ENCODE measurements at places on chromosomes 4 and X. TPM values are rescaled to one million over a fixed set of nuclear protein-coding genes. Genes with fewer than 3 reads are reported as not detected.

- DNase-seq: no peak
These were observed 43.6 kb downstream of the UGT2A3 start for GRCh38 chr4:68907788-68908700.

DNA sequence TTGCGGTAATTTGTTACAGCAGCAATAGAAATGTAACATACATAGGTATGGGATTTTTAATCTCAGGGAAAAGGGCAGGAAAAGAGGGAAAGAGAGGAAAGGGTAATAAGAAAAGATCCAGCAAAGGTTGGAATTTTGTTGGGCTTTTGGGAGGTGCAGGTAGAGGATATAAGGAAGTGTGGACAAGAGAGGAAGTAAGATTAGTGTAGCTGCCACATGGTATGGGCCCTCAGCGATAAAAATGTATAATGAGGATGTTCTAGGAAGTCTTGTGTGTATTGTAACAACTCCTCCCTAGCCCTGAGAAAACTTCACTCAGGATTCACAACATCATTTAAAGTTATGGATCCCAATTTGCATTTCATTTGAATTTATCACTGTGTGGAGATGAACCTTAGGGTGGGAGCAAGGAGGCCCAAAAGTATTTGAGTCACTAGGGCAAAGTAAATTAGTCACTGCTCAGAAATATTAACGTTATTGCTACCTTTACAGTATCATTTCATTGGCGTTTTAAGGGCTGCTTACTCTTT is 2.8 kb upstream of the IL21 start:
- no peak for DNase-seq

ANK2 gene
- total RNA-seq: 21.9 TPM

DNA sequence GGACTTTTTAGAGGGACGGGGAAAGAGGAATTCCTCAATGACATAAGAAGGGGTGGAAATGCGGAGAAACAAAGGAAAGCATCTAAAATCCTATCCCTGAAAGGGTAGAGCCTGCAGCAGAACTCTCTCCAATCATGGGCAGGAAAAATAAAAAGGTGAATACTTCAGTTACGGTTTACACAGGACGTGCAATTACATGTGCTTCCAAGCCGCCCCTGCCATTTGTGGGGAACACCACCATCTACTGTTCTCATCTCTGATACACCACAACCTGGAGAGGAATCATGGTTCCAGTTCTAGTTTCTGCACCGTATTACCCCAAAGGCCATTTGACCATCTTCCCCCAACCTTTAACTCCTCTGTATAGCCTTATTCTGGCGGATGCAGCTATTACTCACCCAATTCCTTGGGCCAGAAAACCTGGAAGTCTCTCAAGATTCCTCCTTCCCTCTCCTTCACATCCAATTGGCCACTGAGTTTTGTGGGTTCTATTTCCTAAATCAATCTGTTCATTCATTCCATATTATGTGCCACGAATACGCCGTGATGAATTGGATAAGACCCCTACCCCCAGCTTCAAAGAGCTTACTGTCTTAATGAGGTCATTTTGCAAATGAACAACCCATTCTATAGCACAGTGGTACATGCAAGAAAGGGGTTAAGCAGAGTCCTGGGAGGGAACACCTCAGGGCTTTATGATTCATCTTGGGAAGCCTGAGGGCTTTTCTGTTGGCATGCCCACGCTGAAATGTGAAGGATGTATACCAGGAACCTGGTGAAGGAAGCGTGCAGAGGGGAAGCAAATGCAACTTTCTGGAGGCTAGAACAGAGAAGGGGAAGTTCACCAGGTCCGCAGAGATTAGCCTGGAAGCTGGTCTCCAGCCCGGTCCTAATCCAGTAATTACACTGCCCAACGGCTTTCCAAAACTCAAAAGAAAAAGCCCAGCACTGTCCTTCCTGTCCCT is 1.4 kb upstream of the MSL3 start:
- no peak for DNase-seq

- no peak for DNase-seq
These were observed 84.2 kb downstream of the SORCS2 start for GRCh38 chr4:7276515-7276914.

- DNase-seq: no peak
These were observed 157.4 kb downstream of the STIM2 start for GRCh38 chr4:27018076-27018475.

PDGFRA gene
- 122 TPM for total RNA-seq

GRCh38 chr4:53520116-53520515 is 71.2 kb downstream of the LNX1 start:
- DNase-seq: no peak

FABP2 gene
- total RNA-seq: not detected

DNA sequence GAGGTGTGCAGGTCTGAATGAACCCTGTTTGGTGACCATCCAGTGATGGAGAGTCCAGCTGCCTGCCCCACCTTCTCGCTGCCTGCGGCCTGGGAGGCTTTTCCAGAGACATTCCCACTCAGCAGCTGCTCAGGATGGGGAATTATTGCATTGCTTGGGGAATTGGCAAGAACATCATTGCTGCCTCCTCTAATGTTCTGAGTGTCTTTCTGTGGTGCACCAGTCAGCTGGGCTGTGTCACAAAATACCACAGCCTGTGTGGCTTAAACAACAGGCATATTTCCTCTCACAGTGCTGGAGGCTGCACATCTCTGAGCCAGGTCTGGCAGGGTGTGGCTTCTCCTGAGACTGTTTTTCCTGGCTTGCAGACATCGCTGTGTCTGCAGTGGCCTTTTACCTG is 86.8 kb upstream of the AFAP1 start:
- DNase-seq: no peak

- no peak for DNase-seq
These were observed 924 bp upstream of the ENAM start for GRCh38 chr4:70627620-70628019.

DNA sequence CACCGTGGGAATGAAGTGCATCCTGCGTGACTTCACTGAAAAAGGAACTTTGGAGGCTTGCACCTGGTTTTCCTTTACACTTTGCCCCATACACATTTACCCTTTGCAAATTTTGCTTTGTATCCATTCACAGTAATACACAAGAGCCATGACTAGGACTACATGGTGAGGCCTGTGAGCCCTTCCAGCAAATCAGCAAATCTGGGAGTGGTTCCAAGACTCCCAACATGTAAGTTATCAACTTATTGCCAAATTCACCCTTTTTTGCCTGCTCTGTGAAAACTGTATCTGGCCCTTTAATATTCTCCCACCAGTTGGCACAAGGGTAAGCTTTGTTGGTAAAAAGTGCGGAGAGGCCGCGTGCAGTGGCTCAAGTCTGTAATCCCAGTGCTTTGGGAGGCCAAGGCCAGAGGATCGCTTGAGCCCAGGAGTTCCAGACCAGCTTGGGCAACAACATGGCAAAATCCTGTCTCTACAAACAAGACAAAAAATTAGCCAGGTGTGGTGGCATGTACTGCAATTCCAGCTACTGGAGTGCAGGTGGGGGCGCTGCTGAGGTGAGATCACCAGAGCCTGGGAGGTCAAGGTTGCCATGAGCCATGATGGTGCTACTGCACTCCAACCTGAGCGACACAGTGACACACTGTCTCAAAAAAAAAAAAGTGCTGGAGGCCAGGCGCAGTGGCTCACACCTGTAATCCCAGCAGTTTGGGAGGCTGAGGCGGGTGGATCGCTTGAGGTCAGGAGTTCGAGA is 5.0 kb downstream of the PRMT9 start:
- peak; percentile 52 for DNase-seq

DNA sequence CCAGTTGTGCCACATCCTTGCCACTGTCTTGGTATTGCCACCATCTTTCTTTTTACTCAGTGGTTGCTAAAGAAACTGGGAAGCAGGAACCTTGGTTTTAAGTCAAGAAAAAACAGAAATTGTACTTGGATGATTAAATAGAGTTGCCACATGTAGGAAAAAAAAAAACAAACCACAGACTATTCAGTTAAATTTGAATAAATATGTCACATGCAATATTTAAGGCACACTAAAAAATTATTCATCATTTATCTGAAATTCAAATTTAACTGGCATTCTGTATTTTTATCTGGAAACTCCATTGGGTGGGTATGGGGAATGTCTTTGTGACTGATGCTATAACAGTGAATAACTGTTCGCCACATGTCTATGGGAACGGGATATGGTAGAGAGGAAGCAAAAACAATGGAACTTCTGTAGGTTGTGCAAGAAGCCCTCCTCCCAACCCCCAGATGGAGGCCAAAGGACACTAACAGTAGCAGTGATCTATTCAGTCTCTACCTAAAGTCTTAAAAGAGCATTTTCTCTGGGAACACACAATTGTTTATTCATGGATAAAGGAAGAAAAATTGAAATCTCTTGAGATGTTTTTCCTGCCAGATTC is 57.0 kb upstream of the PLAC8 start:
- DNase-seq: no peak

SSX4B gene
- not detected for total RNA-seq

DNA sequence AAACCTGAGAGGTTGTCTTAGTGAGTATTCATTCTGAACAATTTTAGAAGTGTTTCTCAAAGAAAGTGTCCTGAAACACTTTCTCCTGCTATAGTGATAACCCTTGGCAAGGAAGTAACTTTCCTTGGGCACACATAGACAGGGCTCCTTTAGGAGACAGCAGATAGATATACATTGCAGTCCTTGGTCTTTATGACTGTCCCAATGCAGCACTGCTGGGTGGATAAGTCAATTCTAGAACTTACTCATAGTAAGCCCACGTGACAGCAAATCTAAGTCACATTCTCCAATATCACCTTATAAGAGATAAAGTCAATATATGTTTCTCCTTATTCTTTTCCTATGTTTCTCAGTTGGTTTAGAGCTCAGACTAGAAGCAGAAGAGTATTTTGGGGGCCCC is 46.7 kb downstream of the GPRASP3 start:
- DNase-seq: no peak

GRCh38 chrX:29471829-29472228 is 743.5 kb upstream of the MAGEB2 start:
- no peak for DNase-seq

GPC4 gene
- total RNA-seq: 1.2 TPM

PCDH18 gene
- 0.49 TPM for total RNA-seq

GRCh38 chrX:9072281-9072680 is 38.4 kb upstream of the FAM9B start:
- no peak for DNase-seq

TSPAN6 gene
- 137 TPM for total RNA-seq

- no peak for DNase-seq
These were observed 45.3 kb downstream of the TSC22D3 start for GRCh38 chrX:107730298-107730655.

IL21 gene
- not detected for total RNA-seq

GRCh38 chr4:82594456-82594855 is 32.7 kb upstream of the TMEM150C start:
- DNase-seq: no peak

- no peak for DNase-seq
These were observed 6.5 kb downstream of the FAM199X start for GRCh38 chrX:104172788-104173187.

XAGE3 gene
- total RNA-seq: 3.9 TPM

DNA sequence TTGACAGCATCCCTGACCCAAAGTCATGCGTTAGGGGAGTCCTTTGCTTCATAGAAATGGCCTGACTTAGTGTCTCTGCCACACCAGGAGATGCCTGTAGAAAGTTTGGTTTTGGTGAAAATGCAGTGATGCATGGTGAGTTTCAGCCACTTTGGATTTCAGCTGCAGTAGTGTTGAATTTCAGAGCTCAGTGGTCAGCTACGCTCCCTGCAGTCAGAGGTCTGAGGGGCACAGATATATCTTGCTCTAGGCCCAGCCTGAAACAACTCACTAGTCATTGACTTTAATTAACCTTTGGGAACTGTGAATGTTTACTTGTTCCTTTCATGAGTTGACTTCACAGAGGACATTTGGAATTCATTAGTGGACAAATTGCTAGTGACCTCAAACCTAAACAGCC is 17.5 kb downstream of the RBMX2 start:
- DNase-seq: no peak

DNA sequence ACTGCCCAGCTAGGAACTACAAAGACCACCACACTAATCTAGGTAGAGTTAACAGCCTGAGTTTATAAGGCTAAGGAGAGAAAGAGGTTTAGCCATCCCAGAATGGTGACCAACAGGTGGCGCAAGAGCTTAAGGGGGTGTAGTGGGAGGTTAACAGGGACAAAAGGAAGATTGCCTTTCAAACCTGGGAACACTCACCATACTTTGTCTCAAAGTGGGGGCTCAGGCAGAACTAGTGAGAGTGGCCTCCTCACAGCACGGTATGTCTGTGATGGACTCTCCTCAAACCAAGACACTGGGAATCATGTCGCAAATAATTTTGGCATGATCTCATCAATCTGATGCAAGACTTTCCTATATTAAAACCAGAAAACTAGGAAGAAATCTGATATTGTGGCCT is 23.4 kb downstream of the CCNI start:
- DNase-seq: peak; percentile 61

PCDH7 gene
- total RNA-seq: 19.1 TPM
